ENCODE measurements at places on chromosomes 1 and 21.

DNA sequence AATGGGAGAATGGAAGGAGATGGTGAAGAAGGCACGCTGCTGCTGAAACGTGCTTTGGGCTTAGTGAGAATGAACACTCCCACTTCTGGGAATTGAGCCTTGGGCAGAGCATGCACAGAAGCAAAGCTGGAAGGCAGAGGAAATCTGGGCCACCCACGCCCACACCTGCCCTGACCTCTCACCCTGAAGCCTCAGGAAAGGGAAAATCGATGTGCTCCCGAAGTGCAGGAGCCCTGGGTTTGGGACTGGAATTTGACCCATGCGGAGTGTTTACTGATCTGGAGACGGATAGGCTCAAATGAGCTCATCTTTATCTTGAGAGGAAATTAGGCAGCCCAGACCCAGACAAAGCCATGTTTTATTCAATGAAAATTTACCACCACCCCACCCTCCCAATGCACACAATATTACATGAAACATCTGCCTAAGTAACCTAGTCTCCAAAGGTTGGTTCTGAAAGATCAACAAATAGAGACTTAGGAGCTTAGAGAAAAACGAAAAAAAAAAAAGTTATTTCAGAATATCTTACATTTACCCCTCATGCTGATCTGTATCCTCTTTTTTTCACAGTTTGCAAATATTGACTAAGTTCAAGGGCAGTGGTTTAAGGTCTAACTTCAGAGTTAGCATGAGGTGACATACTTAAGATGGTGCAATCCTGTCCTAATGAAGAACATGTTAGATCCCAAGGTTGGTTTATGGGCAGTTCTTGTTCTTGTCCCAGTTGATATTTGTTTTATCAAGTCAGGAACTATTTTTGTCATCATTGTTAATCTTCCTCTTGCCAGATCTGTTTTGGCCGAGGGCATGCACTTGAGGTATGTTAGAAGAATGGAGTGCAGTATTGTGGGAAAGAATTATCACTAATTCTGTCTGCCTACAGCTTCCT lies 63.0 kb downstream of the PROX1 start:
- no peak for DNase-seq

GRCh38 chr21:31133243-31133830 lies 95.1 kb upstream of the KRTAP19-8 start:
- no peak for DNase-seq

DNA sequence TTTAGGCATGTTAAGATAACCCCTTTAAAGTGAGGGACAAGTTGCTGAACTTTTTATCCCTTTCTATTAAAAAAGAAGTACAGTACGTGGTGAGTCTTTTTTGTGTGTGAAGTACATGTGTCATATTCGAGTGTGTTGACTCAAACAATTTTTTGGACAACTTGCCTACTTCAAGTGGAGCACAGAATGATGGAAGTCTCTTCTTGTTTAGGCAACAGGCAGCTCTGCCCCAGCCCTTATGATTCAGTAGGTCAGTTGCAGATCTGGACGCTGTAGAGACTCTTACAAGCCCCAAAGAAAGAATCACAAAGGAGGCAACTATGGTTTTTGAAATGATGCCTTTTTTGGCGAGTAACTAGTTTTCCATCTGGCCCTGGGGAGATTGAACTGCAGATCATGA lies 14.4 kb upstream of the ZFP69B start:
- DNase-seq = no peak

- no peak for DNase-seq
These were observed 26.9 kb downstream of the CD244 start for GRCh38 chr1:160835751-160836150.

GRCh38 chr1:54611621-54612020 lies 11.7 kb downstream of the FAM151A start:
- no peak for DNase-seq

DNA sequence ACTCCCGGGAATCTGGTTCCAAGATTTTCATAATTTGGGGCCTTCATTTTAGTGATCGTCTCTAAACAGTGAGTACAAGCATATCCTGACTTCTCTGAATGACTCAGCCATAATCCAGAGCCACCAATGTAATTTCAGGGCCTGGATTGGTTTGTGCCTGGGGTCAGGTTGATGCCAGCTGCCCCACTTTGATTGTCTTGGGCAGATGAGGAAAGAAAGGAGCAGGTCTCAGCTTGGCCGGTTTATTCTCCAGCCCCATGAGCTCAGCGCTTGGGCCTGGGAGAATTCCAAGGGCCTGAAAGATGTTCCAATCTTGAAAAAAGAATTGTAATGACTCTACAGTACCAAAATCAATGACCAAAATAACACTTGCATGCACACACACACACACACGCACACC lies 71.2 kb upstream of the ECE1 start:
- no peak for DNase-seq

DNA sequence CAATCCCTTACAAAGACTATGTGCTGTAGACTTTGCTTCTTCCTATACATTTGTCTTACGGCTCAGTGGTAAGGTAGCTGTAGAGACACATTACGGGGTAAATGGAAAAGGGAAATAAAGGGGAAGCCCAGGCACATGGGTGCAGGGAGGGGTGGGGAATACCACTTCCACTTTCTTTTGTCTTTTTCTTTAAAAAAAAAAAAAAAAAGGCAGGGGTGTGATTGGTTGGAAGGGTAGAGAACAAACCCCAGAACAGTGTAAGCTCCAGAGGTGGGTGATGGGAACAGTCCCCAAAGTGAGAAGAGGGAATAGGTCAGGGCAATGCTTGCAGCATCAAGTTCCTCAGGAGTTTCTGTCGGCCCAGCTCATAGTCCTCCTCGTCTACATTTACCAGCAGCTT lies 3.9 kb downstream of the NIT1 start:
- DNase-seq = no peak

- DNase-seq = no peak
These were observed 66.6 kb upstream of the RHOU start for GRCh38 chr1:228668553-228669241.

DNA sequence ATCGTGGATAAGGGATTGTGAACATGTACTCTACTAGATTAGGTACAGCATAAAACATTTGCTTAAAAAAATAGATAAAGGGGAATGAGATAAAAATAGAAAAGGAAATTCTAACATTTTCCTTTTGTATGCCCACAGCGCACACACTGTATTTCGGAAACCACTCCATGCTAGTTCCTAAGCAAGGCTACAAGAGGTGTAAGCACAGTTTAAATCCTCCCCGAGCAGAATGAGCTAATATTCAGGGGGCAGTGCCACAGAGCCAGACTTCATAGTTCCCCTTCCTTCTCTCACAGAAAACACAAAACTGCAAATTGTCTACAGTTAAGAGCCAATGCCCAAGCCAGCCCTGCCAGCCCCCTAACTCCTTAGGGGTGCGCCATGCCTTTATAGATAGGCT lies 159.4 kb downstream of the ZNF281 start:
- DNase-seq = no peak

- DNase-seq = no peak
These were observed 308.0 kb downstream of the MATN1 start for GRCh38 chr1:30415171-30415940.

DNA sequence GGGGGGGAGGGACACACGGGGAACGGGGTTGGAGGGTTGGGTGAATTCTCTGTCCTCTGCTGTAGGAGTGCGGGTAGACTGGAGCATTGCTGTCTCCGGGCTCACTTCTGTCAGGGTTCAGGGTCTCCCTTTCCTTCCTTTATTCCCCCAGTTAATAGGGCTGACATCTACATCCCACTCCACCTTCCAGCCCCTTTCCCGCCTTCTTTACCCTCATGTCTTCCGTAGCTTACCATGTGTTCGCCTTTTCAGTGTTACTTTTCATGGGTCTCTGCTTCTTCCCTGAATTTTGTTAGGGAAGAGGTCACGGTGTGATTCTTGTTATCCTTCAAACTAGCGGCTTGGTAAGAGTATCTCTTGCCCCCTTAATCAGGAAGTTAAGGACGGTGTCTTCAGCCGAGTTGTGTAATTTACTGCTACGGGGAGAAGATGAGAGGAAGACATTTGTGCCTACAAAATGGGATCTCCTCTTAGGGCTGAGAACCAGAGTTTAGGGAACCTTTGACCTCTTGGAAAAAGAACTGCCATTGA lies 917 bp downstream of the RAP1A start:
- no peak for DNase-seq

- DNase-seq = no peak
These were observed 406.9 kb upstream of the B3GALT2 start for GRCh38 chr1:193593147-193593885.

GRCh38 chr1:107669996-107670395 lies 295.0 kb downstream of the VAV3 start:
- DNase-seq = no peak

GRCh38 chr21:28336314-28336713 lies 656.4 kb downstream of the LTN1 start:
- no peak for DNase-seq

GRCh38 chr1:41672641-41673361 lies 188.3 kb upstream of the EDN2 start:
- DNase-seq = no peak

DNA sequence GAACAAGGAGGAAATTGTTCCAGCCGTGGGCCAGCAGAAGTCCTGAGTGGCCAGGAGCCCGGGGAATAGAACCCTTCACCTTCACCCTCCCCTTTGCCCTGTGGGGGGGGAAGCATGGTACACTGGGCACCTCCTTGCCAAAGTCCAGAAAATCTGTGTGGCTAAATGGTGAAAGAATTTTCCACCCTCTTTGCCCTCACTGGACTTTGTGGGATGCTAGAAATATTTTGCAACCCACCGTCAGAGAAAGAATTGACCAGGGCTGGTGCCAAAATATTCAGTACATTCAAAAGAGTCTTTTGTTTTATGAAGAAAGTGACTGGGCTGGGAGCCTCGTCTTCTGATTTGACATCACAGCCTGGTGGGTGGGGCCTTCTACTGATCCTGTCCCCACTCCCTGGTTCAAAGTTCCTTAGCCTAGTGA lies 14.6 kb downstream of the NFASC start:
- DNase-seq = no peak

GRCh38 chr1:64519901-64520300 lies 50.0 kb downstream of the CACHD1 start:
- no peak for DNase-seq

DNA sequence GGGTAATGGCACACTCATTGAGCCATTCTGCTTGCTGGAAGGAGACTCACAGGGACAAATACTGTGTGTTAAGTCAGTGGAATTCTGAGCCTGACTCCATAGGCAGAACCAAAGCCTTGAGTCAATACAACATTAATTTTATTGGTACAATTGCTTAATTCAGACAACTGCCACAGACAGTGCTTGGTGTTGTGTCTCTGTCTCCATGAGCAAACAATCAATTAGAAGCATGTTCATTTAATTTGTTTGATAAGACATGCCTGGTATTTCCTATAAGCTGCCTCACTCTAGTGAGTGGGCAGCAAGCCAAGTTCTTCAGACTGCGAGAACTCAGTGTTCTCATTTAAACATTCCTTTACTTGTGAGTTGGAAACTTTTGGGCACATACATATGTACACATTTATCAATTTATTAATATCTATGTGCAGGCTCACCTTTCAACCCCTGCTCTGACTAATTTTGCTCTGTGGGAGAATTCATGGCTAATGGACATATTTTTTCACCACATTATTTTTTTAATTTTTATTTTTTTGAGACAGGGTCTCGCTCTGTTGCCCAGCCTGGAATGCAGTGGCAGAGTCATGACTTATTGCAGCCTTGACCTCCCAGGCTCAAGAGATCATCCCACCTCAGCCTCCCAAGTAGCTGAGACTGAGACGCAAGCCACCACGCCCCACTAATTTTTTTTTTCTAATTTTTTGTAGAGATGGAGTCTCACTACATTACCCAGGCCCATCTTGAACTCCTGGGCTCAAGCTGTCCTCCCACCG lies 4.5 kb upstream of the SRSF10 start:
- no peak for DNase-seq

- DNase-seq = no peak
These were observed 331.5 kb upstream of the AJAP1 start for GRCh38 chr1:4322881-4323280.

DNA sequence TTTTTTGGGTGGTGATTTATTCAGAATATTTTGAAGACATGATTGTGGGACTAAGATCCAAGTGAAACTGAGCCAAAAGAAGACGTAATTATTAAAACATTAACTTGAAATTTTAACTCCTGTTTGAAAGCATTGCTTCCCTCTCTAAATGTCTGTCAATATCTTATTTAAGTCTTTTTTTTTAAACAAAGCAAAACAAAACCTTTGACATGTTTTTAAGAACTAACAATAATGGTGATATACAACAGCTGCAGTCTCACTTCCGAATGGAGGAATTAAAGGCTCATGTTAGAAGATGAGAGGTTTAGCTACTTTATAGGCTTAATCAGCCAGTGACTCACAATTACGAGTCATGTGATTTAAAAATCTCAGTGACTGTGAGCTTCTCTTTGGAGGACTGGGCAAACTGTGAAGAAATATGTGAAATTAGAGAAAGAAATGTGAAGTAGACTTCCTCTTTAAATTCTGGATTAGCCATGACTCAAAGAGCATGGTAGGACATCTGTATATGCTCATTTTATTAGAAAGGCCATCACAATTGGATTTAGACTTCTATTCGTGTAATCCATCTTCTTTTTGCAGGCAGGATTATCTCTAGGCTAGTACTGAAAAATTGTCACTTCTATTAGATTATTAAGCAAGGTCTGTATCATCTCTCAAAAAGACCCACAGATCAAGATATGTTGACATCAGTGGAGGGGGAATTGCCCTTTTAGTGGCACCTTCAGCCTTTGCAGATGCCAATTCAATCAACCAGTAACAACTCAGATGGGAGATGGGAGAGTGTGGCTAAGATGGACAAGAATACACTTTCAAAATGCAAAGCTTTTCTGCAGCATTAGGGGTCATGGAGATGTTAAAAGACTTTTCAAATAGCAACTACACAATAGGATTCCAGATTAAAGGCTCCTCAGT lies 28.7 kb downstream of the KCNA3 start:
- no peak for DNase-seq

DNA sequence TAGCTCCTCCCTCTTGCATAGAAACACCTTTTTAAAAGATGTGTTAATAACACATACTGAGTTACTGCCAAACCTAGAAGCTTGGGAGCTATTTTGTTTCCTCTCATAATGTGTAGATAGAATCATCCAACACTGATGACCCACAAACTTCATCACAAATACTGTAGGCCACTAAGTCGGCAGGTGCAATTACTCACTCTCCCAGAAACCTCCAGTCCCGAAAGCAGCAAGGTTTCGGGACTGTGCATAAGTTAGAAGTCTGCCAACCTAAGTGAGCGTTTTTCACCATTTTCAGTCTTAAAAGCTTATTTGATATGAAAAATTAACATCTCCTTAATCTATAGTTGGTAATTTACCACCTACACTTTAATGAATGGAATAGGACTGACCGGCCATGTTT lies 32.0 kb downstream of the C1orf198 start:
- no peak for DNase-seq

DNA sequence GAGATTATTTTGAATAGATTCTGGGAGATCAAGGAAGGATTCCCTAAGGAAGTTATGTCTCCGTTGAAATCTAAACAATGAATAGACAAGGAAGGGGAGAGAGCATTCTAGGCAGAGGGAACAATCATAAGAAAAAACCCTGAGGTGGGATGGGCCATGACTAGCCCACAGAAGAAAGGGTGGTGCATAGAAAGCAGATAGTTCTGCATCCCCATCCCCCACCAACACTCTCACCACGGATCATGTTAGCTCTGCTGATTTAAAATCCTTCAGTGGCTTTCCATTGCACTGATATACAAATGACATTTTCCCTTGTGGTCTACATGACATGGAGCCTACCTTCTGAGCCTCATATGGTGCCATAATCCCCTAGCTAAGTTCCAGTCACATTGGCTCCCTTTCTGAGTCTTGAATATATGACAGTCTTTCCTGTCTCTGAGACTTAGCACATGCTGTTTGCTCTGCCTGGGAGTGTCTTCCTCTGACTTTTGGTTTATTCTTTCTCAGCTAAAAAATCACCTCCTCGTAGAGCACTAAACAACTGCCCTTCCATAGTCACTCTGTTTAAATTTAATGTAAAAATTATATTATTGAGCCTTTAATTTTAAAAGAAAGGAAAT lies 15.2 kb downstream of the SCMH1 start:
- DNase-seq = no peak
